Mesothelial cell of epicardium (in vitro differentiated cells): ENCODE measurements at places on chromosomes 4 and X.

DNA sequence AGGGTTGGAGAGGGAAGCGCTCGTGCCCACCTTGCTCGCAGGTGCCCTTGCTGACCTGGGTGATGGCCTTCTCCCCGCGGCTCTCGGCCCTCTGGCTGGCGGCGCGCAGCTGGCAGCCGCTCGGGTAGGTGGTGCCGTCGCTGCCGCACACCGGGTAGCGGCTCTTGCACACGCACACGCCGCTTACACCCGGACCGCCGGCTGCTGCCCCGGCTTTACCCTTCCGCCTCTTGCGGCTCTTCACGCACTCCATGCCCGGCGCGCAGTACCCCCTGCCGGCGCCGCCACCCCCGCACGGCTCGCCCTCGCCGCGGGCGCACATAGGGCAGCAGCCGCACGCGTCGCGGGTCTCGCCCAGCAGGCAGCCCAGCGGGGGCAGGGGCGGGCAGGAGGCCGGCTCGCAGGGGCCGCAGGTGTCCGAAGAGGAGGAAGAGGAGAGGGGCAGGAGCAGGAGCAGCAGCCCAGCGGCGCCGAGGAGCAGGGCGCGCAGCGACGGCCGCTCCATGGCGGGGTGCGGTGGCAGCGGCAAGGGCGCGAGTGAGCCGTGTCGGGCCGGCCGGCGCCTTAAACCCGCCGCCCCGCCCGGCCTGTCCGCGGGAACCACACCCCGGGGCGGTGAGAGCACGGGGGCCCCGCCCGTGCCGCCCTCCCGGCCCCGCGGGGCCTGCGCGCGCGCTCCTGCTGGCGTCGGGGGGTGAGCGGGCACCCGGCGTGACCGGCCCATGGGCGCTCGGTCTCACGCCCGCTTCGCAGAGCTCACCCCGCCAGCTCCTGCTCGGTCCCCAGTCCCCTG lies at the start of gene IGFBP7:
Gene IGFBP7, minus strand, starts transcription at position 539 of the 793 bp plus-strand sequence. Its CDS starts 34 bp downstream, at position 505.
- H3K27me3 ChIP-seq, result peaks cover 18% of the 10 kb centered on the region
- peak within 1 kb of the TSS; percentile 82 for H3K4me3 ChIP-seq
- H3K4me1 ChIP-seq, result peaks cover 47% of the 10 kb centered on the region

- no peak overlapping the region for H3K27ac ChIP-seq
- no peak for DNase-seq
- peaks cover 2% of the 10 kb centered on the region for H3K4me1 ChIP-seq
- no peak overlapping the region for H3K4me3 ChIP-seq
- H3K27me3 ChIP-seq, result no peaks in the 10 kb centered on the region
These were observed 611.2 kb downstream of the PPP4R3C start for GRCh38 chrX:26851981-26852380.

DNA sequence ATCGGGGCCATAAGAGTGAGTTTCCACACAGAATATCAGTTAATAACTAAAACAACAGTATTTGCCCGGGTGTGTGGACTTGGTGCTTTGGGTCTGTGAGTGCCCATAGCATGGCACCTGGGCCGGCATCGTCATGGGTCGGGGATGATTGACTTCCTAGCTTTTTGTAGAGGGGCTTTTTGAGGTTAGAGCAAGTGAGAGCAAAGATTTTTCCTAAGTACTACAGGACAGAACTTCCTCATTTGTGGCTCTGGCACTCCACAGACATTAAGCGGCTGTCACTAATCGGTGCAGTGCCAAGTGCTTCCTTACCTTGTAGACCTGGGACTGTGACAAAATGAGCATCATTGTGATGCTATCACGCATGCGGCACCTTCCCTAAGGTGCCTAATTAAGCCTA lies 81.0 kb downstream of the SHROOM2 start:
- H3K36me3 ChIP-seq, result no peaks in the 10 kb centered on the region
- peak overlapping the region; percentile 77 for H3K27ac ChIP-seq
- no peaks in the 10 kb centered on the region for H3K27me3 ChIP-seq
- no peak overlapping the region for H3K4me3 ChIP-seq
- H3K4me1 ChIP-seq, result peaks cover 28% of the 10 kb centered on the region

DNA sequence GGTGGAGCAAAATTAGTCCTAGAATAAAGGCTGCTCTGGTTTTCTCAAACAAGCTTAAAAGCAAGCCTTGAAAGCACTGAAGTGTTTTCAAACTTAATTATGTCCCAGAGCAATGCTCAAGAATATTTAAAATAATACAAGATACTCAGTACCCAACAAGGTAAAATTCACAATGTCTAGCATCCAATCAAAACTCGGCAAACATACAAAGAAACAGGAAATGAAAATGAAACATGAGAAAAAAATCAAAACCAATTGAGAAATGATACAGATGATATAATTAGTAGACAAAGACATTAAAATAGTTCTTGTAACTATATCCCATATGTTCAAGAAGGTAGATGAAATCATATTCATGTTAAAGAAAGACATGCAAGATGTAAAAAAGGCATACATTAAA lies 45.0 kb upstream of the MAML3 start:
- no peak for DNase-seq
- no peaks in the 10 kb centered on the region for H3K27me3 ChIP-seq
- no peaks in the 10 kb centered on the region for H3K4me1 ChIP-seq
- no peak overlapping the region for H3K4me3 ChIP-seq
- no peaks in the 10 kb centered on the region for H3K36me3 ChIP-seq

DNA sequence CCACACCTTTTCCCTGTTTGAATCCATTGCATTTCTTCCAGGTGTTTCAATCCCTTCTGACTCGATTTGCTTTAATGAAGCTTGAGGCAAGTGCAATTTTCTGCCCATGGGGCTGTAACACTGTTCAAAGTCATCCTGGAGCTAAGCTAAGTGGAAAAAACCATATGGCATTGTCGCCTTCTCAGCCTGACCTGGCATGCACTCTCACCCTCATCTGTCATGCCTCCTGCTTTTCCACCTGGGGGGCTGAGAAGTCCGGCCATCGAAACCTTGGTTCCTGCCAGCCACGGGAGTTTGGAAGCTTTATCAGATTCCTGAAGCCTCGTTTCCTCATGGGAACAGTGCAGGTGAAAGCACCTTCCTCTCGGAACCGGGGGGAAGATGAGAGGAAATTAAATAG lies 38.2 kb downstream of the WFS1 start:
- peaks cover 1% of the 10 kb centered on the region for H3K36me3 ChIP-seq
- no peak overlapping the region for H3K27ac ChIP-seq
- peaks cover 6% of the 10 kb centered on the region for H3K4me1 ChIP-seq

GRCh38 chrX:97446298-97446882 lies 562.7 kb downstream of the RPA4 start:
- no peaks in the 10 kb centered on the region for H3K36me3 ChIP-seq
- DNase-seq, result no peak
- H3K4me3 ChIP-seq, result no peak overlapping the region
- H3K27ac ChIP-seq, result no peak overlapping the region
- H3K4me1 ChIP-seq, result peaks cover 27% of the 10 kb centered on the region

GRCh38 chr4:65789341-65789740 lies 119.1 kb upstream of the EPHA5 start:
- H3K27ac ChIP-seq, result no peak overlapping the region
- no peak overlapping the region for H3K4me3 ChIP-seq
- DNase-seq, result no peak
- peaks cover 2% of the 10 kb centered on the region for H3K27me3 ChIP-seq
- peaks cover 20% of the 10 kb centered on the region for H3K4me1 ChIP-seq

GRCh38 chr4:66186095-66186494 lies 515.8 kb upstream of the EPHA5 start:
- H3K4me1 ChIP-seq, result no peaks in the 10 kb centered on the region
- no peaks in the 10 kb centered on the region for H3K36me3 ChIP-seq
- no peak for DNase-seq
- no peak overlapping the region for H3K27ac ChIP-seq
- no peaks in the 10 kb centered on the region for H3K27me3 ChIP-seq

- H3K4me1 ChIP-seq, result peaks cover 14% of the 10 kb centered on the region
- peak overlapping the region; percentile 75 for H3K4me3 ChIP-seq
- H3K27ac ChIP-seq, result peak overlapping the region; percentile 87
These were observed 857 bp downstream of the SCML1 start for GRCh38 chrX:17737986-17738713.

DNA sequence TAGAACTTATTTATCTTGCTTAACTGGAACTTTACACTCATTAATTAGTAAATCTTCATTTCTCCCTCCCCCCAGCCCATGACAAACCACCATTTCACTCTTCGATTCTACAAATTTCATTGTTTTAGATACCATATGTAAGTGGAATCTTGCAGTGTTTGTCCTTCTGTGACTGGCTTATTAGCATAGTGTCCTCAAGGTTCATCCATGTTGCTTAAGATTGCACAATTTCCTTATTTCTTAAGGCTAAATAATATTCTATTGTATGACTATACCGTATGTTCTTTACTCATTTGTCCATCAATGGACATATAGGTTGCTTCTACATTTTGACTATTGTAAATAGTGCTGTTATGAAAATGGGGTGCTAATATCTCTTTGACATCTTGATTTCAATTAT lies 24.5 kb upstream of the RNF212 start:
- no peak overlapping the region for H3K27ac ChIP-seq
- no peaks in the 10 kb centered on the region for H3K36me3 ChIP-seq
- H3K4me3 ChIP-seq, result no peak overlapping the region
- H3K4me1 ChIP-seq, result no peaks in the 10 kb centered on the region
- peaks cover 82% of the 10 kb centered on the region for H3K27me3 ChIP-seq

GRCh38 chrX:68114573-68115129 lies 318.6 kb downstream of the OPHN1 start:
- H3K4me1 ChIP-seq, result no peaks in the 10 kb centered on the region
- no peak for DNase-seq
- H3K27me3 ChIP-seq, result no peaks in the 10 kb centered on the region
- peaks cover 8% of the 10 kb centered on the region for H3K36me3 ChIP-seq
- H3K27ac ChIP-seq, result no peak overlapping the region

DNA sequence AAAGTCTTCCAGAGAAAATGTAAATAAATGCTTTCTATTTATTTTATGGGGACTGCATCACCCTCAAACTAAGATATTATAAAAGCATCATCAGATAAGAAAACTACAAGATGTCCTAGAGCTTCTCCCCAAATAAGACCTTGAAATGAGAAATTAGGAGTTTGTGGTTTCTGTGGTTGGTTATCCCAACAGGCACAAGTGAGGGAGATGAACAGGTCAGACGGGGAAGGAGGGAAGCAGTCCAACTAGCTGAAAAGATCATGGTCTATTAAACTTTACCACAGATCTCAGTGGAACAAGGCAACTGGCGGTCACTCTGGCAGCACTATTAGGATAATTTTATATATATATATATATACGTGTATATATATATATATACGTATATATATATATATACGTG lies 319.3 kb upstream of the GRID2 start:
- H3K4me3 ChIP-seq, result no peak overlapping the region
- no peak overlapping the region for H3K27ac ChIP-seq
- DNase-seq, result no peak
- no peaks in the 10 kb centered on the region for H3K27me3 ChIP-seq
- no peaks in the 10 kb centered on the region for H3K4me1 ChIP-seq

DNA sequence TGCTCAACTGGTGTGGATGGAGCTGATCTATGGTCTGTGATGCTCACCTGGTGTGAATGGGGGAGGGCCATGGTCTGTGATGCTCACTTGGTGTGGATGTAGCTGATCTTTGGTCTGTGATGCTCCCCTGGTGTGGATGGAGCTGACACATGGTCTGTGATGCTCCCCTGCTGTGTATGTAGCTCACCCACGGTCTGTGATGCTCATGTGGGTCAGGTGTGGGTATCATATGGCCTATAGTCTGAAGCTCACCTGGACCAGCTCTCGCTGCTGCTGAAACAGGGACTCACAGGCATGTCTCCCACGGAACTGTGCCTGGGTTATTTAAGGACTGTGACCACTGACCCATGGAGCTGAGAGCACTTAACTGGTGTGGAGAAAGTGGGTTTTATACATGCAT lies 109.7 kb downstream of the CRLF2 start:
- no peak for DNase-seq
- H3K4me3 ChIP-seq, result no peak overlapping the region
- H3K36me3 ChIP-seq, result no peaks in the 10 kb centered on the region
- no peak overlapping the region for H3K27ac ChIP-seq

- H3K27me3 ChIP-seq, result no peaks in the 10 kb centered on the region
- H3K4me1 ChIP-seq, result peaks cover 39% of the 10 kb centered on the region
- no peak overlapping the region for H3K4me3 ChIP-seq
- no peak for DNase-seq
These were observed 53.4 kb downstream of the AFAP1 start for GRCh38 chr4:7886007-7886973.

DNA sequence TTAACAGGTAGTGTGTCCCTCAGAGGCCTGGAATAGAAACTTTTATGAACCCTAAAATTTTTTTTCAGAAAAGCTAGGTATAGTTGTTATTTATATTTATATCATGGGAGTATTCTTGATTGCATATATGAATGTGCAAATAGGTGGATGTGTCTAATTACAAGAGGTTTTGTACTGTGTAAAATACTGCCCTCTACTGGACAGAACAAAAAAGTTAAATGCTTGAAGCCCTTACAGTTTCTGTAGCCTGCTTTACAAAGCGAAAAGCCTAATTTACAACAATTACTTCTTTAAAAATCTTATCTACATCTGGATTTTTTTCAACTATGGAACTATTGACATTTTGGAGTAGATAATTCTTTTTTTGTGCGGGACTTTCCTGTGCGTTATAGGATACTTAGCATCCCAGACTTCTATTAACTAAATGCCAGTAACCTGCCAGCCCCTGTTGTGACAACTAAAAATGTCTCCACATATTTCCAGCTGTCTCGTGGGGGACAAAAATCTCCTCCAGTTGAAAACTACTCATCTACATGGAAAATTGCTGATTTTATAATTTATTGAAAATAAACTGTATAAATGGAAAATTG lies 35.1 kb downstream of the ENPEP start:
- no peak for DNase-seq
- no peak overlapping the region for H3K4me3 ChIP-seq
- H3K27ac ChIP-seq, result no peak overlapping the region

DNA sequence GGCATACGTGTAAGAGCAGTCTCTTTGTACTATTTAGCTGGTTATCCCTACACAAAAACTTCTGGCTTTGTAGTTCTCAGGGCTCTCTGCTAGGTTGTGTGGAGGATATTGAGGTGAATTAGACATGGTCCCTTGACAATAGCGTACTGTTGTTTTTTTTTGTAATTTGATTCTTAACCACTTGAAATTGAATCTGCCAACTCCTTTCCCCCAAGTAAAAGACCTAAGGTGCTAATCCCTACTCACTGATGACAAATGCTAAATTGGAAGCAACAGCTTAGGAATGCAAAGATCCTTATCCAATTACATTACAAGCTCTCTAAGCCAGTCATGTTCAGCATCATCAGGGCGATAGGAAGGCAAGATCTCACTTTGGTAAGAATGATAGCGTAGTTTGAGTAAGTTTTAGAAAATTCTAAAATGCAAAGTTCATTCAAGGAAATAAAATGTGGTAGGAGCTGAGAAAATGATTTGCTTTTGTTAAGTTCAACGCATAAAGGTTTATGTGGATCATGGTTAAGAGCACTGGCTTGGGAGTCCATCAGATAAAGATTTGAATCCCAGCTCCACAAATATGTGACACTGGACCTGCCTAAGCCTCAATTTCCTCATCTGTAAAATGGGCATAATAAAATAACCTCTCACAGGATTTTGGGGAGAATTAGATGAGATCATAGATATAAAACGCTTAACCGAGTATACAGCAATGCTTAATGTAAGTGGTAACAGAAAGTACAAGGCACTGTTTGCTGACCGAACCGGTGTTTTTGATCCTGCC lies 39.3 kb downstream of the DOCK11 start:
- DNase-seq, result no peak
- H3K4me3 ChIP-seq, result no peak overlapping the region
- peaks cover 53% of the 10 kb centered on the region for H3K4me1 ChIP-seq
- no peaks in the 10 kb centered on the region for H3K27me3 ChIP-seq
- peaks cover 8% of the 10 kb centered on the region for H3K36me3 ChIP-seq
